ENCODE measurements at places on chromosomes 2 and 18.

DNA sequence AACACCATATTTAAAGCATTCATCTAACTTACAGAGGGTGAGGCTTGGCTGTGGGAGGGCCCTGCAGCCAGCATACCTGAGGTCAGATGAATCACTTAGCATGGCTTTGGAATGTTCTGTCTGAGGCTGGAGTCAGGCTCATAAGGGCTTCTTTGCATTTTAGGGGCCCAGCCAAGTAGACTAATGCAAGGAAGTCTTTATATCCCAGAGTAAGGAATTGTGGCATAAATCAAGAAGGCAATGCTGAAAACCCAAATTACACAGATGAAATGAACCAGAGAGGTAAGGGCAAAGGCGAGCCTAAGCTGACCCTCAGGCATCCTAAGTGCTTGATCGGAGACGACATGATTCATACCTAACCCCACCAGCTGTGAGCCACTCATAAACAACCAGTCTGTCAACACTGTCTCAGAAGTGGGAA lies 383.6 kb downstream of the DCC start:
- peak; percentile 10 for DNase-seq

GRCh38 chr2:58788402-58788801 lies 547.3 kb upstream of the FANCL start:
- DNase-seq = no peak

- DNase-seq = no peak
These were observed 693 bp upstream of the PDK1 start for GRCh38 chr2:172555272-172555521.

DNA sequence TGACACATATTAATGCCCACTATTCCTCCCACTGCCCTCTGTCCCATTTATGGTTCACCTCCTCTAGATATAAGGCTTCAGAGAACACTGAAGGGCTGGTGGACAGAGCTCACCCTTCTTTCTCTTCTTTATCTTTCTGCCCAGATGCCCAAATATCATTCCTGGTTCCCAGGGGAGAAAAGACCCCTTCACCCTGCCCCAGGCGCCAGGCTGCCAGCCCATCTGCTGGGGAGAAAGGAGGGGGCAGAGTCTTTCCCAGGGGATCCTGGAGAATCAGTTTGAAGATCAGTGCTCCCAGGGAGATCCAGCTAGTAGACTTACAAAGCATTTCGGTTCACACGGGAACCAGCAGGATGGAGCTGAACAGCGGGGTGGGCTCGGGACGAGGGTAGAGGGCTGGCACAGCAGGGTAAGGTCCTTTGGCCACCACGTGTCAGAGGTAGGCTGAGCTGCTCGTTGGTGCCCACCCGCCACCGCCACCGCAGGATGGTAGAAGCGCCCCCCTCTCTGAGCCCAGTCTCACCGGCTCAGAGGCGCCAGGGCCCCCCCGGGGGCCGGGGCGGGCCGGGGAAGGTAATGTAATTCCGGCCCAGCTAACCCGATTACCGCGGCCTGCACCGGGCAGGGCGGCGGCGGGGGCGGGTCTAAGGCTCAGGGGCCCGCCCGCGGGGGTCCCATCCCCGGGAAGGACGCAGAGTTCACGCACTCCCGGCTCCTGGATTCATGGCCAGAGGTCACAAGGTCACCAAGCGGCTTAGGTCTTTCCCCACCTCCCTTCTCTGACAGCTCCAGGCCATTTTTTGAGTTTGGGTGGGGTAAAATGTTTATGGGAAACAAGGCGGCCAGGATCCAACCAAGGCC lies 1.3 kb upstream of the TLX2 start:
- DNase-seq = no peak

DNA sequence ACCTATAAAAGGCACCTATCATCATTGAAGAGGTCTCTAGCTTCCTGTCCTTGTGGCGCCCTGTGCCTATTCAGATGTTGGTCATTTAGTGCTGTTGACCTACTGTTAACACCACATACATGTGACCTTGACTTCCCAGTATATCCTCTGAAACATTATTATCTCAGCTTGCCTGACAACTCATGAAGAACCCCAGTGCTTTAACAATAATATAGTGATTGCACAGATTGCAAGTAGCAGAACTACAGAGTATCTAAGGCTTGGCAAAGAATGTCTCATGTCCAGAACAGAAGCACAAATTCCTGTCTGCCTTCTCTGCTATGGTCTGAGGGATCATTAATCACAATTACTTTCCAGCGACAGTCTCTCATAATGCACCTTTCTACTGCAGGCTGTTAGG lies 165.3 kb downstream of the LCLAT1 start:
- no peak for DNase-seq

- DNase-seq = no peak
These were observed 146.3 kb upstream of the ZC3H15 start for GRCh38 chr2:186339716-186340115.

GRCh38 chr2:176251928-176252327 lies 17.3 kb upstream of the MTX2 start:
- DNase-seq = no peak

DNA sequence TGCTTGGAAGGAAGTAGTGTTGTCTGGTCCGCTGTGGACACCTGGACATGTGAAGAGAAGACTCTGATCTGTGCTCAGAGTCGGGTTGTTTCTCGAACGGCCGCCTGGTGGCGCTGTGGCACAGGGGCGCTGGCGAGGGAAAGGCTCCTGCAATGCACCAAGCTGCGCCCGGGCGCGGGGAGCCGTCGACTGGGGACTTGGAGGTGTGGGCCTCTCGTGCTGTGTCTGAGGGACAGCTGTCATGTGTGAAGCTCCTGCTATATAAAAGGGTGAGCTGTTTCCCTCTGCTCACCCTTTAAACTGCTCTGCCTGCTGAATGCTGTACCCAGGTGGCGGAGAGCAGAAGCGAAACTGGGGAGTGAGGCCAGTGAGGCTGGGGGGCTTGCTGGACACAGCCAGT lies 44.0 kb downstream of the GNAL start:
- no peak for DNase-seq

DNA sequence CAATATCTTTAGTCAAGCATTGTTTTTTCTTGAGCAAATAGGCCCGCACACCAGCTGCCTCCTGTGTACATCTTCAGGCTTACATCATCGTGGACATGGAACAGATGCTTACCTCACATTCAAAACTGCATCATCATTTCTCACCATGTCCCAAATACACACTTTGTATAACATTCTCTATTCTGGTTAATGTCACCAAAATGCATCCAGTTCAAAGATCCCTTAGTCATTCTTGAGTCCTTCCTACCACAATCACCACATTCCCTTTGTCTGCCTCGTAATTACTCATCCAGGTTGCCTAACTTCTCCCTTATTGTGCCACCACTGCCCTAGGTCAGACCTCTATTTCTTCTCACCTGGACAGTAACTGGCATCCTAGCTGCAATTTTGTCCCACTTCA lies 373.7 kb upstream of the GALNT5 start:
- DNase-seq = no peak

GRCh38 chr2:196504788-196505187 lies 134.7 kb upstream of the CCDC150 start:
- no peak for DNase-seq

- DNase-seq = no peak
These were observed 1638.9 kb downstream of the LRP1B start for GRCh38 chr2:140491876-140492275.

- DNase-seq = no peak
These were observed 63.6 kb downstream of the TRABD2A start for GRCh38 chr2:84817239-84817655.
